Fibroblast of mammary gland (primary cell): ENCODE measurements at places on chromosomes 2 and 18.

DNA sequence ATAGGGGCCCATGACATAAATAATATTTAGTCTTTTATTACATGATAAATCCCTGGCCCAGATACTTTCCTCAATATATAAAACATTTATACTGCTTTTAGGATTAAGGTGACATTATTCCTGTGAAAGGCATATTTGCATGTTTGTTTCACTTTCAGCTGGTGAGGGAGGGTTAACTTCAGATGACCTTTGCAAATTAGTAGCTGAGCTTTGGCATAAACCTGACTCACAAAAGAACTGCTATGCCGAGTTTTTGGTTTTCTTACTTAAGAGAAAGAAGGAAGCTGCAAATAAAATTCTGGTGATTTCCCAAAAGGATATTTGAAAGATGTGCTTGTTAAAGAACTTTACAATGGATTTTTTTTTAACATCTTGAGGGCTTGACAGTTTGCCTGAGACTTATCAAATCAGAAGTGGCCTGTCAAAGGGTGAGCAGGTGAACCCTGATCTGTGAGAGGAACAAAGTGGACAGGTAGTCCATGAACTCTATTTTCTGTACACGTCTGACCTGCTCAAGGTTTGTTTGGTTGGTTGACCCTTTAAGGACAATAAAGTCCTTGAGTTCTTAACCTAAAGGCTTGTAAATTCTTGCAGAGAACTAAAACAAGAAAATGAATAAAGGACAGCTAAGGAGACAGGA, 93.5 kb downstream of the FAM124B start:
- no peak for DNase-seq

GRCh38 chr18:79868168-79868784, 70.5 kb downstream of the KCNG2 start:
- peak; percentile 23 for DNase-seq

- peak; percentile 33 for DNase-seq
Observed at GRCh38 chr2:74991977-74992376, 33.5 kb downstream of the POLE4 start.

- DNase-seq: peak; percentile 57
Observed at GRCh38 chr2:185757356-185757755, 18.8 kb downstream of the FSIP2 start.

DNA sequence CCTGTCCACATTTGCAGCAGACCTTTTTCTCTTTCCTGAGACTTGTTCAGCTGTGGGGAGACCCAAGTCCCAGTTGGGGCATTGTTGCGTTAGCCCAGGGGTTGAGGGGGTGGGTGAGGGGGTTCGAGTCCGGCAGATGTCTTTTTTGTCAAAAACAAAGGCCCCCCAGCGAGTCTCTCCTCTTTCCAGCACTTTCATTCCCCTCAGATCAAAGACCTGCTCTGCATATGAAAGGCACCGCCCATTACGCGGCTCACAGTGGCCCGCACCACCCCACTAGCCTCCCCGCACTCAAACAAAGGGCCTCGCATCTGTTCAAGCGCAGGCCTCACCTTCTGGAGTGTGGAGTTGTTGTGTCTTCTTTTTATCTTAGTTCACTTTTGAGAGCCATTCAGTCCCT, 25.2 kb downstream of the TRABD2A start:
- no peak for DNase-seq

DNA sequence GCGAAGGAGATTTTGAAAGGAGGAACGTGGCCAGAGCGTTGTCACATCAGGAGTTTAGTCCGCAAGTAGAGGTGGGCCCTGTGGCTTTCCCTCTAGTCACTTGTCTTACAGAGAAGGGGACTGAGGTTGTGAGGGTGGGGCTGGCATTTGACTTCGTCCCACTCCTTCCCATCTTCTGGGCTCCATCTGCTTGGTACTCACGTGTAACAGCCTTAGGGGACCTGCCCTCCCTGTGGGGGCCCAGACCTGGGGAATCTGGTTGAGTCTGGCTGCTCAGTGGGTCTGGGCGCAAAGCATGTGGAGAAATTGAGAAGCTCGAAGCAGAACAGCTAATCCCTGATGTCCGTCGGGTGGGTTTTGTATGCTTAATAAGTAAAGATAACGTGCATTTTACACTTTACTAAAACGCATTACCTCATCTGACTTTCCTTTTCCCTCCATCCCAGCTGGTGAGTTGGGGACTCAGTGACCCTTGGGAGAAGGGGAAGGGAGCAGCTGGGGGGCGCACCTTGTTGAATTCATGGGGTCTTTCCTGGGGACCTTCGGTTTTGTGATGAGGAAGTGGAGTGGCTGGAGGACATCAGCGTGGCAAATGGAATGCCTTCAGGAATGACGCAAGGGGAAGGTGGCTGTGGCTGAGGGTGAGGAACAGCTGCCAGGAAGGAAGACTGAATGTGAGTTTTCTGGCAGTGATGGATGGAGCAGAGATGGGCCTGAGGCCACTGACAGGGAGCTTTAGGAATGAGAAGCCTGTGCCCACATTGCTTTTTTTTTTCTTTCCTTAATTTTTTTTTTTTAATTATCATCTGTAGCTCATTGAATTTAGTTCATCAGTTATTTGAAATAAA, 44.8 kb downstream of the ASAP2 start:
- DNase-seq: peak; percentile 85

DNA sequence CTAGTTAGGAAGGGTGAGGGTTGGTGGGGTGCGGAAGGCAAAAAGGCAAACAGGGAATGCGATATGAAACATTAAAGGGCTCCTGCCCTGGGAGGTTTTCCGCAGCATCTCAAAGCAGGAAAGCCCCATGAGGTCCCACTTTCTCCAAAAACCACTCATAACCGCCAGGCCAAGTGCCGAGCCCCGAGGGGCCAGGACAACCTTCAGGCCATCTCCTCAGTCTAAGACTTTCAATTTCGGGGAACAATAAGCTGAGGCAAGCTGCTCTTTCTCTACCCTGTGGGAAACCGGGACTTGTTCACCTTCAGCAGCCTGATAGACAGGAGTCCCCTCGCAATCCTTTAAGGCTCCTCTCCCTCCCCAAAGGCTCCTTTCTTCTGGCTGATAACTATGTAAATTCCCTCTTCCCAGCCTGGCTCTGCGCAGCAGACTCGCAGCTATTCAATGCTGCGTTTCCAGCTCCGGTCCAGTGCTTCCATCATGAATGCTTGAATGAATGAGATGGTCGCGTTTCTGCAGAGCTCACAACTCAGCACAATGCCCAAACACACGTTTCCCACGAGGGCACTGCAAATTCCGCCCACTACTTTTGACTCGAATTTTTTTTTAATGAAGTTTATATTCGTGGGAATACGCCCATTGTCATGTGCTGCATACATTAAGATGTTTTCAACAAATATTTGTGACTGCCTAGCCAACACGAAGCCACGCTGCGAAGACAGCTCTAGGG, 1.4 kb downstream of the LAMA1 start:
- DNase-seq: peak; percentile 25

- DNase-seq: peak; percentile 91
Observed at GRCh38 chr2:120765678-120766469, 30.2 kb downstream of the GLI2 start.

DNA sequence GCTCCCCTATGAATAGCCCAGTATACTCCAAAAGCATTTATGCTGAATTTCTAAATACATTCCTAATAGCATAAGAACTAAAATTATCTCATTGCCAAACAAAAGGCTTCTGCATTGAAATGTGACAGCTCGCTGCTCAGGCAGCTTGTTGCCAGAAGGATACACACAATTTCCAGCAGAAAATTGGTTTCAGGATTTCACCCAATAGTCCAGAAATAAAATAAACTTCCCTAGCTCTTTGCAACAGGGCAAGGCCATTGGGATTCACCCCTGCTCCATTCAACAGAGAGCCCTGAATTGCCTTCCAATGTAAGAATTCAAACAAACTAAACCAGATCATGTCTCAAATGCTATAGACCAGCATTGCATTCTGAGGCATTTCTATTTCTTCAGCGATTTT, 70.7 kb downstream of the RBM43 start:
- no peak for DNase-seq

DNA sequence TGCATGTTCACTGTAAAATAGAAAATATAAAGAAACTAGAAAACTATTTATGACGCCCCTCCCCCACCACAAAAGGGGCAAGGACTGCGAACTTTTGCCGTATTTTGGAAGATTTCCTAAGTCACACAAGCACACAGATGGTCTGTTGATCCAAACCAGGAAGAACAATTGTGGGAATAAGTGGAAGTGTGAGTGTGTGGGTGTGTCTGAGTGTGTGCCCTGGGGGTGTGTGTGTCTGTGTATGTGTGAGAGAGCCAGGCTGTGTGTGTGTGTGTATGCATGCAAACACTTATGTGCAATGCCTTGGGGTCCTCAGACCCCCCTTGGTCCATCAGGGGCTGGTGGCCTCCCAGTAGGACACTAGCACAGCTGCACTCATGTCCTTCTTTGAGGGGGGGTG, 43.1 kb downstream of the HPCAL1 start:
- no peak for DNase-seq

- DNase-seq: no peak
Observed at GRCh38 chr2:58336416-58336815, 95.3 kb upstream of the FANCL start.

DNA sequence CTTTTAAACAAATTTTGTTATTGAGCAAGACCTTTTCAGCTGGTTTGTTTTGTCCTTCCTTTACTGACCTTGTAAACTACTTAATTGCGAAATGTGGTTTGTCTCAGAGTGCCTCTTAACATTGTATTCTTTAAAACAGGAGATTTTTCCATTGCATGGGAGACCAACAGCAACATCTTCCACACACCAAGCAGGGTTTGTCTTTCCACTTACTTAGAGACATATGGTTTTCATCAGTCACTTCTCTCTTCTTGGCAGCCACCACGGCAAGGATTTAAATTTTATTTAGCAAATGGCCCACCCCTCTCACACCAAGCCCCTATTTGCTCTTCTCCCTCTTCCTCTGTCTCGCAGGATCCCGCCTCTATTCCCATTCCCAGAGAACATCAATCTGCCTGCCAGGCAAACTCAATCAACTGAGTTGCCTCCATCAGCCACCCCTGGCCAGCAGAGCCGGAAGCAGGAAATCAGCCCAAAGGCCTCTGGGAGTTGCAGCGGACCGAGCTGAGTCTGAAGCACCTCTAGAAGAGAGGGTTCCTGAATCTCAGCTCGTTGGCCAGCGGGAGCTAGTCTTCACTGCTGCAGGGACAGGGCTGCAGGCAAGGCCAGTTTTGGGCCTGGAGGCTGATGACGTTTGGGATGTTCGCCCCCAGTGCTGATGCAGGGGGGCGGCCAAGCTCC, 11.3 kb upstream of the CIB4 start:
- DNase-seq: peak; percentile 80

DNA sequence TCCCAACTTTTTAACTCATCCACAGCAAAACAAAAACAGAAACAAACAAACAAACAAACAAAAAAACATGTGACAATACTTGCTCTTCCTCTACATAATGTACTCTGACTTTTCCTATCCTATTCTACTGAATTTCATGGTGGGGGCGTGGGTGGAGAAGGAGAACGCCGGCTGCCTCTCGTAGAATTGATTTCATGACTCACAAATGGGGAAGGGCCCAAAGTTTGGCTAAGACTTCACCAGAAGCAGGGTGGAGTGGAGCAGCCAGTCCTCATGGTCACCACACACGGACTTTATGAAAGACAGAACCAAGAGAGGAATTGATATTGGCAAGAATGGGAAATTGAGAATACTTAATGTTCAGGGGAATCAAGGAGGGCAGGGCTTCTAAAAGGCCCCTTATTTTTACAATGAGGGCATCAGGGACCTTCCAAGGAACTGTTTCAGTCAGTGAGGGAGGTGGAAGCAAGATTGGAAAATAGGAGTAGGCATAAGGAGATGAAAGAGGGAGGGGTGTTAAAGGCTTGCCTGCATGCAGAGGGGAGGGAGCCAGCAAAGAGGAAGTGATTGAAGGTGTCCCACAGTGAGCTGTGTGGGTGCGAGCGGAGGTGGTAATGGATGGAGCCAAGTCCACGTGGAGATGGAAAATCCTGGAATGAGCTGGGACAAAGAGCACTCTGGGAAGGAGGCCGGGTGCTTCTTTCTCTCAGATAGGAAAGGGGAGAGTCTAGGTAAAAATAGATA, 27.9 kb downstream of the MARCHF4 start:
- peak; percentile 69 for DNase-seq

GRCh38 chr2:111535404-111535803, 348.6 kb downstream of the ANAPC1 start:
- peak; percentile 50 for DNase-seq

DNA sequence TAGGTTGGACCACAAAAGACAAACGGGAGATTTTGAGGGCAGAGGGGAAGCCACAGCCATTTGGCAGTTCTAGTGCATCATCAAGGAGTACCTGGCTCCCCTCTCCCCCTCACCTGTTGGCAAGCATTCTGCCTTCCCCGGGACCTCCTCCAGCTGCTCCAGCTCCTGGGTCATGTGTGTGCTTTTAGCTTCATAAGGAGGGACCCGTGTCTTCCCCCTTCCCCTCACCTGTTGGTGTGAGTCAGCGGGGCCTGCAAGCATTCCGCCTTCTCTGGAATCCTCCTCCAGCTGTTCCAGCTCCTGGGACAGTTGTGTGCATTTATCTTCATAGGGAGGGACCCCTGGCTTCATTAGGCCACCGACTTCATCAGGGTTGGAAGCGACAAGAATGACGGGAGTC, 58.8 kb downstream of the SPP2 start:
- no peak for DNase-seq

- peak; percentile 84 for DNase-seq
Observed at GRCh38 chr18:39414009-39414700, 1848.6 kb upstream of the CELF4 start.

GRCh38 chr2:184598316-184599053, at the start of gene ZNF804A:
TSS of gene ZNF804A (plus strand) at chr2:184598529. CDS start at chr2:184598960, 431 bp downstream.
- peak; percentile 37 for DNase-seq

GRCh38 chr18:64982414-64983055, 768.3 kb upstream of the CDH7 start:
- no peak for DNase-seq

DNA sequence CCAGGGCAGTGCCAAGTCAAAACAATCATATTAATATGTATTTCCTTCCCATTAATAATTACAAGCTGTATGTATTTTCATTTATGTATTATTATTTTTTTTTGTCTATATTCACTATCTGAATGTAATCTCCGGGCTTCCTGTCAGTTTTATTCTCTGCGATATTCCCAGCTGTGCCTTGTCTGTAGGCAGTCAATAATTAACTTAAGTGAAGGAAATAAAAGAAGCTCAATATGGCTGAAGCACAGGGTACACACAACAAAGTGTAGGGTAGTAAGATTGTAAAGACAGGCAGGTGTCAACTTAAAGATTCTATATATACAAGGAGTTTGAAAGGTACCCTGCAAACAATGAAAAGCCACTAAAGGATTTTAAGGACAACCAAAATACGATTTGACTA, 122.9 kb downstream of the ROCK1 start:
- no peak for DNase-seq

GRCh38 chr2:114754907-114755563, 312.6 kb downstream of the DPP10 start:
- no peak for DNase-seq

DNA sequence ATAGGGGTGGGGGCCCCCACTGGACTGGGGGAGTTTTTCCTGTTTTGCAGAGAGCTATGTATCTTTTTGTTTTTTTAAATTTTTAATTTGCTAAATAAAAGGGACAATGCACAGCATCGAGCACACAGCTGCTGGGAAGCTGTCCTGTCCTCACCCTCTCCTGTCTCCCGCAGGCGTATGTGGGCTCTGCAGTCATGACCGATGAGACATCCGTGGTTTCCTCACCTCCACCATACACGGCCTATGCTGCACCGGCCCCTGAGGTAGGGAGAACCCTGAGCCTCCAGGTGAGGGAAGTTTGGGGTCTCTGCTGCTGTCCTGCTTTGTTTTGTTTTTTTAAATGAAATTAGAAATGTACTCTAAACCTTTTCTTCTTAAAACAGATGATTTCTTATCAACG, 27.6 kb downstream of the PLEKHB2 start:
- no peak for DNase-seq

GRCh38 chr2:76197842-76198448, 487.2 kb upstream of the GCFC2 start:
- DNase-seq: peak; percentile 69

- peak; percentile 5 for DNase-seq
Observed at GRCh38 chr2:234388591-234388990, 108.3 kb downstream of the ARL4C start.
